ENCODE measurements at places on chromosomes 2 and 18.
A peak's percentile ranks its signal among the peaks of the same experiment; 100 is the strongest.

GRCh38 chr2:100200985-100201384, 58.6 kb upstream of the AFF3 start:
- DNase-seq = no peak

GRCh38 chr2:24489465-24490180, 1.4 kb upstream of the NCOA1 start:
- DNase-seq = no peak

- peak; percentile 69 for DNase-seq
These were observed 540 bp upstream of the RAB10 start for GRCh38 chr2:26033270-26033817.

DNA sequence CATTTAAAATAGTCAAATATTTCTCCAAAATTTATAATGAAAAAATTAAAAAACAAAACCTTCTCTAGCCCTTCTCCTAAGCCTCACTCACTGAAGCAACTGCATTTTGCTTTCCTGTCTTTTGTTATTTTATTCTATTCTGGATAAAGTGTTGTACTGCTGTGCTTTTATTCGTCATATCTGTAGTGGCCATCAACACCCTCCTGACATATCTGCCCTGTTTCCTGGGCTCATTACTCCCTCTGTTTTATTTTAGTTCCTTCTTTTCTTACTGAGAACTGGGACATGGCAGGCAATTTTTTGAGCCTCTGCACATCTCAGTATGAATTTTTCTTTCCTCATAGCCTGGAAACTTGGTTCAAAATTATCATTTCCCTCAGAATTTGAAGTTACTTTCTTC, 224.2 kb downstream of the GULP1 start:
- DNase-seq = no peak

DNA sequence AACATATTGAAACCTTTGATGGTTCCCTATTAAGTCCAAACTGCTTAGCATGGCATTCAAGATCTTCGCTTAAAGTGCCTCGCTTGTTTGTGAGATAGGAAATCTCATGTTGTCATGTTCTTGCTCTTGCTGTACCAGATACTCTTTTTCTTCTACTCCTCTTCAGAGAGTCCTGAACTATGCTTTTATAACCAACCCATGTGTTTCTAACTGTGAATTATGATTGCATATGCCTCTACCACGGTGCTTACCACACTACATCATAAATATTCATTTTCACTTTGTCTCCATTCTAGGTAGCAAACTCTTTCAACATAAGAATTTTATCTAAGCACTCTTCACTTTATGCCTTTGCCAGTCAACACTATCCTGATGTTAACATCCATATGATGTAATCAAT, 23.6 kb downstream of the STAT4 start:
- no peak for DNase-seq

DNA sequence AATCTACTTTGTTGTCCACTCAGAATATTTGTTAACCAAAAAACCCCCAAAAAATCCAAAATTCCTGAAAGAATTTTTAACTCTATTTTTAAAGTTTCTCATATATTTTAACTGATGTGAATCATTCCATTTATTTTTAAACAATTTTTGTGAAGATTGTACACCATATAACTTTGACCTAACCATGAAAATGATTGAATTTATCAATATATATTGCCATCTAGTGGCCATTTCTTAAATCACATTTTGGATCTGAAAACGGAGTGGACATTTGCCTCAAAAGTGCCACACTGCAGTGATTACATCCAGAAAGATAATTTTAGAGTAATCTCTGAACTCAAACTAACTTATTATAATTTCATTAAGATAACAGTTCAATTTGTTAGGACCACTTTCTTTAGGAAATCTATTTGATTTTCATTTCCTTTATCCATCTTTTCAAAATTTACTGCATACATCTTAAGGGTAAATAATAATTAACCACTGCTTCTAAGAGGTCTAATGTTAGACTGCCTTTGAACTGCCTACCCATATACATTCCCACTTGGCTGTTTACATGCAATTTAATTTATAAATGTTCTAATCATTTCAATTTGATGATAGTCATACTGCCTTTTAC, 71.1 kb downstream of the DSC3 start:
- DNase-seq = peak; percentile 11

DNA sequence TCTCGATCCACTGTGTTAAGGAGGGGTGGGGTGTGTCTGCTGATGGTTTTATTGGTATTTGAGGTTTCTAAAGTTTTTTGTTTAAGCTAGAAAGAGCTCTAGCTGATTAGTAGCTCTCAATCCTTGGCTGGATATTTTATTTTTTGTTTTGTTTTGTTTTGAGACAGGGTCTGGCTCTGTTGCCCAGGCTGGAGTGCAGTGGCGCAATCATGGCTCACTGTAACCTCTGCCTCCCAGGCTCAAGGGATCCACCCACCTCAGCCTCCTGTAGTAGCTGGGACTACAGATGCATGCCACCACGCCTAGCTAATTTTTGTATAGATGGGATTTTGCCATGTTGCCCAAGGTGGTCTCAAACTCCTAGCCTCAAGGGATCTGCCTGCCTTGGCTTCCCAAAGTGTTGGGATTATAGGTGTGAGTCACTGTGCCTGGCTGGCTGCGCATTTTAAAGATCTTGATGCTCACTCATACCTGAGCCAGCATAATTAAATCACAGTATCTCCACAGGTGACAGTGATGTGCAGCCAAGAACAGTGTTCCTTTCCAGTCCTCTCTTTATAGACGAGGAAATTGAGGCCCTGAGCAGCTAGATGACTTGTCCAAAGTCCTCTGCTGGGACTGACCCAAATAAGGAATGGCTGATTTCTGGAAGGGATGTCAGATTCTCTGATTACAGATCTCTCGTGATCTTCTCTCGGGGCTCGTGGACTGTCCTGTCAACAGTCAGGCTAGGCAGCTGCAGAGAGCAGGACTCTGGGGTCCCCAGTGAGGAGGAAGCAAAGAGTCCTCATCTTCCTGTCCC, 44.5 kb downstream of the SPTBN1 start:
- DNase-seq = no peak

DNA sequence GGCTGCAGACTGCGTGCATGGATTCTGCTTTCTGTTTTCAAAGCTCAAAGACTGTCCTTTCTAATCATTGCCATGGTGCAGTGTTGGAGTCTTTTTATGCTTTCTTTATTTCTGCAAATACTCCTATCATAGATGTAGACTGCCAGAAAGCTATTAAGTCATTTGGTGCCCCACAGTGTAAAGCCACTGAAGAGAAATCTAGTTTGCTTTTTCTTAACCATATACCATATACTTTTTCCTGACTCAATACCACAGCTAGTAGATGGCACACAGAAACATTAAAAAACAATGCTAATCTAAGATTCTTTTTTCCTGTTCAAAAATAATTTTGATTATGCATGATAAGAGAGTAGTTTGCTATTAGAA, 109.9 kb upstream of the RAB27B start:
- no peak for DNase-seq

GRCh38 chr2:27222407-27222806, 5.2 kb downstream of the CAD start:
- DNase-seq = no peak

DNA sequence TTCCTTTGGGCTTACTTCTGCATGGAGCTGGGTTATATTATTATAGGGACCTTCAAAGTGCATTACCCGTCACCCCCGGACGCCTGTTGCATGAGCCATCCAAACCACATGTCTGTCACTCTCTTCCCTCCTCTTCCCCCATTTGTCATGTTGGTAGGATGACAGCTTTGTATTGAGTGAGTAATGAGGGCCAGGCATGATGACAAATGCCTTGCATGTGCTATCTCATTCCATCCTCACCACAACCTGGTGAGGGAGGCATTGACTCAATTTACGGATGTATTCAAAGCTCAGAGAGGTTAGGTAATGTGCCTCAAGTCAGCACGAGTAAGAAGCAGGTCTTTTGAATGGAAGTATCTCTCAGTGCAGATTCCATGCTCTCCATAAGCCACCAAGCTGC, 510.5 kb upstream of the TNP1 start:
- no peak for DNase-seq

Data from NCI-H1930 (cell line).